ENCODE measurements at places on chromosomes 6 and 20.

- no peak for DNase-seq
Observed at GRCh38 chr6:129312880-129313279, 397.1 kb downstream of the ARHGAP18 start.

- DNase-seq, result no peak
Observed at GRCh38 chr6:7148100-7148822, 40.5 kb downstream of the RREB1 start.

DNA sequence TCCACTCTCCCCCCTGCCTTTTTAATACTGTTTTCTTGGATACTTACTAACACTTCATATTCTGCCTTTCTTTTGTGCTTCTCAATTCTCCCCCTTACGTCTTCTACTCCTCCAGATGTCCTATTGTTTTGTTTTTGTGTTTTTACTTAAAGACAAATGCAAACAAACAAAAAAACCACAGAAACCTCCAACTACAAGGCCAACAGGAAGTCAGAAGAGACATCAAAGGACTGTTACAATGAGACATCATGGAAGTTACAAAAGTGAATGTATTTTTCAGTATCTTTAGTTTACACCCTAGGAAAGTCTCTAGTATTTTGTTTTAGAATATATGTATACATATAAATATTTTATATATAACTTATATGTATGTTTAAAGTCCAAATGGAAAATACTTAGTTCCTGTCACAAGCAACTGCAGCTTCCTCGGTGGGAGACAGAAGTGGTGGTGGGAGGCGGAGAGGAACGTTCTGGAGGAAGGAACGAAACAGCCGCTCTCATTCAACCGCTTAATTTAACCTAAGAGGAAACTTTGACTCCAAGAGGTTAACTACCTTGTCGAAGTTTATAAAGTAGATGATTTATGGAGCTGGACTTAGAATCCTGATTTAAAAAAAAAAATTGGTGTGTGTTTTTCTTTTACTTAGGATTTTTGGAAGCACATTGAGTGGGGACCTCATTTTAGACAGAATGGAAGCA lies 168.9 kb upstream of the PDE10A start:
- no peak for DNase-seq

DNA sequence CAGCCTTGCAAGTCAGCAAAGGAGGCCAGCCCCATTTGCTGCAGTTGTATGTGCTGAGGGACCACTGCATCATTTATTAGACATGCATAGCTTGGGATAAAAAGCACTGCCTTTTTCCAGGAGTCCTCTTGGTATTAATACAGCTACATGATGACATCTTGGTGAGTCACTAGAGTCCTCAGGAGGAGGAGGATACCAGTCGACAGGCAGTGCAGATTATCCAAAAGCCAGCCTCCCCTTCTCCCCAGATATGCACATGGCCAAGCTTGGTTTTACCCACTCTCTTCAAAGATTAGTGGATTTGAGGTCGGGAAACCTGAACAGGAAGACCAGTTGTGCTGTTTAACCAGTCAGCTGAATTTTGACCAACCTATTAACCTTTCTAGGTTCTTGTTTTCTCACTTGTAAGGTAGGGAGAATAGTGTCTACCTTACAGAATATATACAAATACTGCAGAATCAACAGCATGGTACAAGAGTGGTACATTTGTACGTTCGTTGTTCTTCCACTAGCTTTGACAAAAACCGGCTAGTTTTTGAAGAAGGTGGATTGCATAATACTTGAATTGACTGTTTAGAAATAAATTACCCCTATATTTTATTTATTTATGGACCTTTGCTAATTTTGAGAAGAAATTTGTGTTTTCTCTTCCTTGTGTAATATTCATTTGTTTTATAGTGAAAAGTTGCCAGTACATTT lies 31.9 kb downstream of the VAPB start:
- DNase-seq, result no peak

DNA sequence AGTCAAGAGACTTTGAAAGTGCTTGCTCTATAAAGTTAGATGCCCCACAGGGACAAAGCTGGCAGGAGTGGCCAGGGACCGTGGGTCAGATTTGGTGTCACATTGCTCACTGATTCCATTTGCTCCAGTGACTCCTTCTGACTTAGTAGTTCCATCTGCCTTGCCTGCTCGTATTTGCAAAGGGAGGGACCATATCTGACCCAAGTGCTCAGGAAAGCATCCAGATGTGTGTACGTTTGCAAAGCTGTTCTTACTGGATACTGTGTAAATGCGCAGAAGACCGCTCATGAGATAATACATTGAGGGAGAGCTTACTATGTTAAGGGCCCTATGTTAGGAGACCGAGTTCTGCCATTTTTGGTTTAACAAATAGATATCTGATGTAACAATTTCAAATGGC lies 21.2 kb upstream of the CCN6 start:
- DNase-seq, result no peak

GRCh38 chr6:131001945-131002660 lies 60.9 kb downstream of the EPB41L2 start:
- no peak for DNase-seq

- peak; percentile 84 for DNase-seq
Observed at GRCh38 chr20:63495741-63496595, 2.9 kb downstream of the EEF1A2 start.

DNA sequence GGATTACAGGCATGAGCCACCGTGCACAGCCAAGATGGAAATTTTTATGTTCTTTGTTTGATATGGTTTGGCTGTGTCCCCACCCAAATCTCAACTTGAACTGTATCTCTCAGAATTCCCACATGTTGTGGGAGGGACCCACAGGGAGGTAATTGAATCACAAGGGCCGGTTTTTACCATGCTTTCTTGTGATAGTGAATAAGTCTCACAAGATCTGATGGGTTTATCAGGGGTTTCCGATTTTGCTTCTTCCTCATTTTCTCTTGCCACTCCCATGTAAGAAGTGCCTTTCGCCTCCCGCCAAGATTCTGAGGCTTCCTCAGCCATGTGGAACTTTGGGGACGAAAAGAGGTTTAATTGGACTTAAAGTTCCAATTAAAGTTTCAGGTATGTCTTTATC lies 14.6 kb downstream of the EEF1A1 start:
- no peak for DNase-seq

DNA sequence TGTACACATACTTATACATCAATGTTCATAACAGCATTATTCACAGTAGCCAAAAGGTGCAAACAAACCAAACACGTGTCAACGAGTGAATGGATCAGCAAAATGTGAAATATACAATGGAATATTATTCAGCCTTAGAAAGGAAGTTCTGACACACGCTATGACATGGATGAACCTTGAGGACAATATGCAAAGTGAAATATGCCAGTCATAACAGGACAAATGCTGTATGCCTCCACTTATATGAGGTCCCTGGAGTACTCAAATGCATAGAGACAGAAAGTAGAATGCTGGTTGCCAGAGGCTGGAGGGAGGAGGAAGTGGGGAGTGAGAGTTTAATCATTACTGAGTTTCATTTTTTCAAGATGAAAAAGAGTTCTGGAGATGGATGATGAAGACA lies 37.8 kb upstream of the IGF2R start:
- no peak for DNase-seq

DNA sequence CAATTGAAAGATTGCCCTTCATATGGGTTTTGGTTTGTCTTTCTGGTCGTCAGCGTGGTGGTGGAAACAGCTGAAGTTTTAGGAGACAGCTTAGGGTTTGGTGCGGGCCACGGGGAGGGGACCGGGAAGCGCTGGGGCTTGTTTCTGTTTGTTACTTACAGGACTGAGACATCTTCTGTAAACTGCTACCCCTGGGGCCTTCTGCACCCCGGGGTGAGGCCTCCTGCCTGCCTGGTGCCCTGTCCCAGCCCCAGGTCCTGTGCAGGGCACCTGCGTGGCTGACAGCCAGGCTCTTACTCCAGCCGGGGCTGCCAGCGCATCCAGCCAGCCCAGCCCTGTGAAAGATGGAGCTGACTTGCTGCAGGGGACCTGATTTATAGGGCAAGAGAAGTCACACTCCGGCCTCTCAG lies 22.8 kb downstream of the NPEPL1 start:
- DNase-seq, result no peak

- no peak for DNase-seq
Observed at GRCh38 chr20:63125838-63126601, 89.9 kb downstream of the YTHDF1 start.

GRCh38 chr6:77249560-77249959 lies 213.7 kb downstream of the HTR1B start:
- no peak for DNase-seq

GRCh38 chr20:3209946-3210317 lies 634 bp downstream of the ITPA start:
- DNase-seq, result no peak

DNA sequence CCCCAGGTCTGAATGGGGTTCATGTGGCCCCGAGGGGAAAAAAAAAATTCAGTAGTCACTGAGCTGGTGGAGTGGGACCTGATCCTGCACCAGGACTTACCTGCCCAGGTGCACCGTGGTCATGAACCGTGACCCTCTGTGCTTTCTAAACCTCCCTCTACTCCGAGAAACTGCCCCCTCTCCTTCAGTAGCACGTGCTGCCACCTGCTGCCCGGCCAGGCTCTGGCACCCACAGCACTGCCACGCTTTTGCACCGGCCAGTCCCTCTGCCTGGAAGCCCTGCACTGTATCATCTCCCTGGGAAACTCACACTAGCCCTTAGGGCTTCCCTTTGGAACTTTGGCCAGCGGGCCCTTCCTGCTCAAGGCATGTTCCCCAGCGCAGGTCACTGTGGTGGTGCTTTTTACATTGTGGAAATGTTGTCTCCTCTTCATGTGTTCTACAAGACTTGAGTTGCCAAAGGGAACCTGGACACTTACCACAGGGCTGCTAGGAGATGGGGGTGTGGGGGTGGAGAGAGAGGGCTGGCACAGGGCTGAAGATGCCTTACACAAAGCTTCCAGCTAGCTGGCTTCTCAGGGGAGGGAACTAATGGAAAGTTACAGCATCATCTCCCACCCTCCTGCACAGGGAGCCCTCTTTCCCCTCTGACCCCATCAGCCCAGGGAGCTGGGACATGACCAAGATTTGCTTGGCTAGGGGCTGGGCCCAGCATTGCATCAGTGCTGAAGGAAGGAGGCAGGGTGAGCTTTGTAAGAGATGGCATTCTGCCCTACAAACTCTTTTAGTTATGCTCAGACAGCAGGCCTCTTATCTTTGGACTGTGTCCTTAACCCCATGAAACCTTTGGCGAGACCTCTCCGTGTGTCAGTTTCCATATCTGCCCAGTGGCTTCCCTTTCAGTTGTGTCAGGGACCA lies 2.5 kb upstream of the PTPRT start:
- no peak for DNase-seq

- DNase-seq, result no peak
Observed at GRCh38 chr6:149580880-149581279, 14.7 kb downstream of the GINM1 start.

DNA sequence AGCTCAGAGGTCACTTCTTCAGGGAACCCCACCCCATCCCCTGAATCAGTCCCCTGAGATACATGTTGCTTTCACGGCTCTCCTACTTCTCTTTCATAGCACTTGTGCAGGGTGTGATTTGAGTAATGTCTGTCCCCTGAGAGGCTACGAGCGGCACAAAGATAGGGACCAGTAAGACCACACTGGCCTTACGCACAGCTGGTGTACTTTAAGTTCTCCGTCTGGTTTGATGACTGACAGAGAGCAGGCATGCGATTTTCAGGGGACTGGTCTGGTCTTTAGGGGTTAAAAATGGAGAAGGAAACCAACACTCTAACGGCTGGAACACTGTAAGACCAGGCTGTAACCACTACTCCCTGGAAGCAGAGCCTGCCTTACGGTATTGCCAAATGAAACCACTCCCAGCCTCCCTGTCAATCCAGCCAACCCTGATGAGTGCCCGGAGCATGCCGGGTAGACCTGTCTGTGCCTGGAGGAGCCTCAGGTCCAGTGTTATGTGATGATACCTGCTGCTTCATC lies 47.1 kb downstream of the ELMO2 start:
- DNase-seq, result no peak

- DNase-seq, result no peak
Observed at GRCh38 chr6:79157961-79158644, 76.4 kb downstream of the HMGN3 start.

DNA sequence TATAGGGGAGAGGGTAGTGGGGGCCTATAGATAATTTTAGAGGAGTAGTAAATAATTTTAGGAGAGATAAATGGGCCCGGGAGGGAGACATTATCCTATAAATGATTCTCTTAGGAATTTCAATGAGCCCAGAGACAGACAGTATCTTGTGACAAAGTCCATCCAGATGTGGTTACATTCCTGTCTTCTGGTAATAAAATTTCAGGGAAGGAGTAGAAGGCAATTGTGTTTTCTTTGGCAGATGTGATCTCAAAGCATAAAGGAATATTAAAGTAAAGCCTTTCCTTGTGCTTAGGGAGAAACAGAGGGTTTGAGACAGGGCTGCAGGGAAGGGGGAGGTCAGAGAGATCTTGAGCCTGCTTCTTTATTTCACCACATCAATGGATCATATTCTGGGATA lies 979.8 kb upstream of the GJE1 start:
- no peak for DNase-seq

DNA sequence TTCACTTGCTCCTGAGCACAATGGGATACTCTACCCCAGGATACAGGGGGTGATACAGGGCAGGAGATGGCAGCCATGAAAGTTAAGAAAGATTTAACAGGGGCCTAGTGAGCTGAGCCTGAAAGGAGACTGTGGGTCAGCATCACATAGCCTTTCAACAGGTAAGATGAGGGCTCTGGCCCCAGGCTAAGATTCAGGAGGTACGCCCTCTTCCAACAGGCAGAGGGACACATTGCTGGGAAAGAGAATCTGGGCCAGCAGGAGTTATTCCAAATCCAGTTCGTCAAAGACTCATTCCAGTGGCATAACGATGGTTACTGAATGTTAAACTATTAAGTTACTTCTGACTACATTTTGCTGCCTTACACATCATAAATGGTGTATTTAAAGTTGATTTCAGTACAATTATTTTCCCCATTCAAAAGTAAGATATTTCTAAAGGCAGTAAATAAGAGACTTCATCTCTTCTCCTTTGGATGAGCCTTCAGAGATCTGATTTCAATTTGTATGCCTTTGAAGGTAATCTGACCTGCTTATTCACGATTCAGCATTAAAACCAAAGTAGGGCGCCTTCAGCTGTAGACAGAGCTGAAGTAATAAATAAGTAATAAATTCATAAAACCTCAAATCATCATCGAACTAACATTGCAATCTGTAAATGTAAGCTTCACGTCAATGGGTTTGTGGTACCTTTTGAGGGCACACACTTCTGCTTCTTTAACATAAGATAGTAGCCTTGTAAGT lies 62.4 kb downstream of the HS3ST5 start:
- DNase-seq, result no peak

- DNase-seq, result no peak
Observed at GRCh38 chr6:113856375-113856624, 845 bp upstream of the MARCKS start.

- no peak for DNase-seq
Observed at GRCh38 chr6:137660296-137660731, 166.1 kb upstream of the OLIG3 start.

DNA sequence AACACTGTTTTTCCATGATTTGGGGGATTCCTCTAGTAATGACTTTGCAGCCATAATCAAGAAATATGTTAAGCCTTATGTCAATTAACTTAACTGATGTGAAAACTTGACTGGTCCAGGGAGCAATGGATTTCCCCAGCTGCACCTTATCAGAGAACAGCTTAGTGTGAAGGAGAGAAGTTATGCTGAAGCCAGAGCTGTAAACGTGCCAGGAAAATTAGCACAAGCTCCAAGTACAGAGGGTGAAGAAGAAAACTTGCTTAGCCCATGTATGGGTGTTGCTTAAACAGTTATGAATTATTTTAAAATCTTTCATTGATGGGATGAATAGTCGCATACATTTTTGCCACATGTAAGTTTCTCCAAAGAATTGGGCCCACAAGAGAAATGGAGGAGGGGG lies 214.9 kb upstream of the RNF217 start:
- DNase-seq, result no peak

GRCh38 chr6:132330759-132331158 lies 70.5 kb downstream of the MOXD1 start:
- no peak for DNase-seq
